ENCODE measurements at places on chromosomes 1 and 21.

DNA sequence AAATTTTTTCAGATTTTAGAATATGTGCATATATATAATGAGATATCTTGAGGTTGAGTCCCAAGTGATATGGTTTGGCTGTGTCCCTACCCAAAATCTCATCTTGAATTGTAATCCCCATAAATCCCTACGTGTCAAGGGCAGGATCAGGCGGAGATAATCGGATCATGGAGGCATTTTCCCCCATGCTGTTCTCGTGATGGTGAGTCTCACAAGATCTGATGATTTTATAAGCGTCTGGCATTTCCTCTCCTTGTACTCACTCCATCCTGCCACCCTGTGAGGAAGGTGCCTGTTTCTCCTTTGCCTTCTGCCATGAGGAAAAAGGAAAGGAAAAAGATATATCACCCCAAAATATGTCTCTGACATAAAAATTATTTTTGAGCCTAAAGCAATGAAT lies 64.6 kb downstream of the TOR3A start:
- no peak for DNase-seq

DNA sequence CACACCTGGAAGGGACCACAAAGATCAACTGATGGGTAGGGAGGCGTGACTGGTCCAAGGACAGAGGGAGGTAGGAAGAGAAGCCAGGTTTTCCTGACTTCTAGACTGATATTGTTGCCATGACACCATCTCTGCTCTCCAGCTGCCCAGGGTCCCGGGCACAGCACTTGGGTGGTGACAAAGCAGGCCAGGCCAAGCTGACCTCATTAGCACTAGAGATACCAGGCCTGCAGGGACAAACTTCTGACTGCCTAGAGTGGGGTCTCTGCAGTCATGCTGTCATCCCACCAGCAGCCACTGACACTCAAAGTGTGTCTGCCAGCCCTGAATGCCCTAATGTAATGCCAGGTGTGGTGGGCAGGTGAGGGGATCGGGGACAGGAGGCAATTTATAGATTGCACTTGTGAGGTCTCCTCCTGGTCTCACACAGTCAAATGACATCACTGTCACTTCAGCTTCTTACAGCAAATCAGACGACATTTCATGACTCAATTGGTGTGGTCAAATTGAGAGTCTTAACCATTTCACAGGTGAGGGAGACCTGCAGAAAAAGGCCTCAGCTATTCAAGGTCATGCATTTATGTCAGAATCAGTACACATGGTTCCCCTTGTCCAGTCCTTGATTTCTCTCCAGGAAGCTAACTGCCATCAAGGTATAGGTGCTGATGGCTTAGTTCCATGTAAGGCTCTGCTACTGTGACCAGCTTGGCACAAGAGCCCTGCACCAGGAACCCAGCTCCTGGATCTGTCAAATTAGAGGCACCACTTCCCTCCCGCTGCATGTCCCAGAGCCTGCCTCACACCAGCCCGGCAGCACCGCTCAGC lies 2.7 kb downstream of the SLC9A1 start:
- DNase-seq: no peak

GRCh38 chr1:218250492-218250891 lies 34.6 kb upstream of the RRP15 start:
- DNase-seq: no peak

GRCh38 chr1:234226113-234226818 lies 147.0 kb upstream of the COA6 start:
- DNase-seq: no peak

DNA sequence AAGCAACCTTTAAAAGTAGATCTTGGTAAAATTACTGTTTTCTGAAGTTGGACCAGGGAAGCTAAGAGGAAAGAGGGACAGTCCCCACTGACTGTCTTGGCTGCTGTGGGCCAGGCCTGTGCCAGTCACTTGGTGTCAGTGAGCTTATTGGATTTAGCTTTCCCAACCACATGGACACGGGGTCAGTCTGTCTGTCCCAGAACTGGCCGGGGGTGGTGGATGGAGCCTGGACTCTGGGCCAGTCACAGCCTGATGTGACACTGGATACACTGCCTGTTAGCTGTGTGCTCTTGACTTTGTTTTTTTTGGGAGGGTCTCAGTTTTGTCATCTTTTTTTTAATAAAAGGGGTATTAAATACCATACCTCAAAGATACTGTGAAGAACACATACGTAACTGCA lies 96.7 kb downstream of the GALNT2 start:
- DNase-seq: no peak

DNA sequence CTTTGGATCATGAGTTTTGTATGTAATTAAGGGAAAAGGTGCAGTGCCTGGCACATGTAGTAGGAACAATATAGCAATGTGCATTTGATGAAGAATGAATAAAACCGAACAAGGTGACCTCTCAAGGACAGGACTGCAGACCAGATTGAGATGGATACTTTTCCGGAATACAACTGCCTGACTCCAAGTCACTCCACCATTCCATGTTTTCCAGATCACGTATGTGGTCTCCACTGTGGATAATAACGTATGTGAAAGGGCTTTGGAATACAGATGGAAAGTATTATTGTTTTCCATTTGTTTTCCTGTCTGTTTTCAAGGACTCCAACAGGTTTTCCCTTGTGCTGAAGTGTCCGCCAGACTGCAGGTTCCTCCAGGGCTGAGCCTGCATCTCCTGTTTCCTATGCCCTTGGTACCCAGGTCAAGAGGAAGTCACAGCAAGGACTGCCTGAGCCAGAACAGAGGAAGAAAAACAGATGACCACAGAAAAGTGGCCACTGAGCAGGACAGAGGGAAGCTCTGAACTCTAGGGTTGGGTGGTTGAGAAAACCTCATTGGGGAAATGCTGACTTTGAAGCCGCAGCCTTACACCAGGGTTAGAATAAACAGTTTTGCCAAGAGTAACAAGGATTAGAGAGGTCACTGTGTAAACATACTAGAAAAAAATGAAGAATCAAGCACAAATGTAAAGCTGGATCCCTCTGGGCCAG lies 4.0 kb downstream of the CFAP45 start:
- DNase-seq: no peak

- DNase-seq: peak; percentile 73
These were observed 18.1 kb upstream of the ETS2 start for GRCh38 chr21:38787461-38788274.

- peak; percentile 78 for DNase-seq
These were observed 62.7 kb upstream of the IPO9 start for GRCh38 chr1:201766131-201766866.

DNA sequence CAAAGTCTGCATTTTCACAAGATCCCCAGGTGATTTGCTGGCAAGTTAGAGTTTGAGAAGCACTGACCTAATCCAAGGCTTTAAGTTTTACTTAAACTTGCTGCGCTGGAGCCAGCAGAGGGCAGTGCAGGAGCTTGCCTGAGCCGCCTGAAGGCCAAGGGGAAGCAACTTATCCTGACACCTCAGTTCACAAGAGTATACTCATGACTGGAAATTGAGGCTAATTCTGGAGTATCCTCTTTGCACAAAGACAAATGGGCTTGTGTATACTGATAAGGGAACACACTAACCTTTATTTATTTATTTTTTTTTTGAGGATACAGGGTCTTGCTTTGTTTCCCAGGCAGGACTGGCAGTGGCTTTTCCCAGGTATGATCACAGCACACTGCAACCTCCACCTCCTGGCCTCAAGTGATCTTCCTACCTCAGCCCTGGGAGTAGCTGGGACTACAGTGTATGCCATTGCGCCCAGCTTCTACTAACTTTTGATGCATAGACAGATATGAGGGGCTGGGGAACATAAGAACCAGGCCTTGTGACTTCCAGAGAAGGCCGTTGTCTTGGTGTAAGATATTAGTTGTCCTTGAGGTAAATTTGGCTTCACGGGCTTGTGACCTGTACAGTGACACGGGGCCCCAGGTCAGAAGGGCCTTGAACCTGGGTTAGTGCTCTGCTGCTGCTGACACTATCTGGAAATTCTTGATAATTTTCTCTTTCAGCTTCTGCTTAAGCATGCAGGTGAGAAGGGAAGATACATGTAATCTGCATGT lies 29.0 kb upstream of the SLAMF1 start:
- DNase-seq: peak; percentile 89

DNA sequence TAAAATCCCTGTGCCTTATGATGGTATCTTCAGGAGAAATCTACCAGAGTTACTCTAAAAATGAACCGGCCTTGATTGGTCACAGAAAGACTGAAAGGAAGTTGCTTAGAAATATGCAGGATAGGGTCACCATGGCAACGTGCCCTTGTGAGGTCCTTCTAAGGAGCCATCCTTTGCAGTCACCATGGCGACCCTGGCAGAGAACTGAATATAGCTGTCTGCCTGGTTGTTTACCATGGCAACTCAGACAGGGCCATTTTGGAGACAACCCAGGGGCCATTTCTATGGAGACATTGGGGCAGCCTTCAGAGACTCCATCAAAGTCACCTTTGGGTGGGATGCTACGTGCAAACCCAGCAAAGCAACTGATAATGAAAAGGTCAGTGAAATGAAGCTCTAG lies 43.0 kb downstream of the SNX7 start:
- DNase-seq: no peak

All from RPMI8226 (cell line).